ENCODE measurements at places on chromosomes 1 and 21.

DNA sequence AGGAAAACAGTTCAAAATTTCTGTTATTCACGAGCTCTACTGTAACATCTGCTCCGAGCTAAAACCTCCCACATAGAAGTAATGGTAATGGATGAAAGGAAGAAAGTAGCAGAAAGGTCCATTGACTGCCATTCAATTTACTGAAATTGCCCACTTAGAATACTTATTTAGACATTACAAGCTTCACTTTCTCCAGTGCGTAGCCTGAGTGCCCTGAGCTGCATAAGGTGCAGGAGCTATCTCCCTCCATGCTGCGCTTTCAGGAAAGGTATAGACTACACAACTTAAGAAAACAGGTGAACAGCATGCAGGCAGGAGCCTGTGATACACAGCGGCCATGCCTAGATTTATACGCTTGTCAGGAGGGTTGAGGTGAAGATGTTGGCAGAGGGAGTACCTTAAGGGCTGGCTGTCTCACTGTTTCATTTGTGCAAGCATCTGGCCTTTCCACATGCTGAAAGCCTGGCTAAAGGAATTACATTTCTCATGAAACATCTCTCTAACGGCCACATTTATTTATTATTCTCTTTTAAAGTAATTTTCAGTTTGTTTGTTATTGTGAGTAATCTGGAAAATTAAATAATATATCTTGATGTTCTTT, 74.7 kb downstream of the RGS18 start:
- no peak for DNase-seq

DNA sequence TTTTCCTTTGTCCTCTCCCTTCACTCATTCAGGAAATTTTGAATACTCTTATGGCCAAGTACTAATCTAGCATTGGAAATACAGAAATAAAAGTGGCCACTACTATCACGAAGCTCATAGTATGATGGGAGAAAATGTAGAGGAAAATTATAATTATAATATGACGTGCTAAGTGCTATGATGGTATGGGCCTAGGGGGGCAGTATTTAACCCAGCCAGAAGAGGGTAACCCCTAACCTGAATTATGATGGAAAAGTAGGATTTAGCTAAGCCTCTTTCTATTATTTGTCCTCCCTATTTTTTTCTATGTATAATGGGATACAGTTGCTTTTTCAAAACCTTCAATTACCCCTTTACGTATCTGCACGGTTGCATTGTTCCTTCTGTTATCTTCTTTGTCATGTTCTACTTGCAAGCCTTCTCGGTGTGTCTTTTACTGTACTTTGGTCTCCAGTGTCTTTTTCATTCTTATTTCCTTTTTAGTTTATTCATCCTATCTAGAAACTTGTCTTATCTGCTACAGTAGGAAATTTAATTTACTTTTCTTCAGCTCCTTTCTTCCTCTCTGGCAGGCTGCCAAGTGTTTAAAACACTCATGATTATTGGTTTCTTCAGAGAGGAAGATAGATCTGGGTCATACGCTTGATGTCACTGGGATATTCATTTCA, 88.8 kb upstream of the GPR52 start:
- DNase-seq, result no peak

GRCh38 chr21:39330001-39330400, 16.6 kb upstream of the BRWD1 start:
- DNase-seq, result no peak

DNA sequence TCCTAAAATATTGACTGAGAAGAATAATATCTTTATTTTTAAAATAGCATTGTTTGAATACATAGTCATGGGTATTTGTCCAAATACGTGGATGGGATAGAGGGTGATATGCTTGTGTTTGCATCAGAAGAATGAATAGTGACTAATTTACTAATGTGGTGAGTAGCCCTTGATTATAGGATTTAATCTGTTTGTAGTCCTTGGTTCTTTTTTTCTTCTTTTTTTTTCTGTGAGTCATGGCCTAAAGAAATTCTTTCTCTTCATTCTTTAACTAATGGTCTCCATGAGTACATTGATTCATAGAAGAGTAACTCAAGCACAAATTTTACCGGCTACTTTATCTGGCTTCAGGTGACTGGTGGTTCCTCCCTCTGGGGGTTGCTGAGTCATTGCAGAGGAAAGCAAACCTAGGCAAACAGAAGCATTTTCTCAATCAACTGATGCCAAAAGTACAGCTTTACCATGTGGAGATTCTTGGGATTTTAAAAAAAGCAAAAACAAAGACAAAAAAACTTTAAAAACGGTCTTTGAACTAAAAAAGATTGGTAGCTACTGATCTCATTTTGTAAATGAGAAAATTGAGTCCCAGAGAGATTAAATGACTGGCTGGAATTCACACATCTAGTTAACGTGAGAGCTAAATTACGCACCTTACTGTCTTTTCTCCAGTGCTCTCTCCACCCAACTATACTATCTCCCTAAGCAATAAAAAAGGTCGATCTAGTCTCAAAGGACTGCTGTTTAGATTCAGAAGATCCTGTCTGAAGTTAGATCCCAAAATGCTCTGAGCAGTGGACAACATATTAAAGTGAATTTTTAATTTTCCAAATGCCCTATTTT, 40.5 kb downstream of the AK5 start:
- DNase-seq, result no peak

DNA sequence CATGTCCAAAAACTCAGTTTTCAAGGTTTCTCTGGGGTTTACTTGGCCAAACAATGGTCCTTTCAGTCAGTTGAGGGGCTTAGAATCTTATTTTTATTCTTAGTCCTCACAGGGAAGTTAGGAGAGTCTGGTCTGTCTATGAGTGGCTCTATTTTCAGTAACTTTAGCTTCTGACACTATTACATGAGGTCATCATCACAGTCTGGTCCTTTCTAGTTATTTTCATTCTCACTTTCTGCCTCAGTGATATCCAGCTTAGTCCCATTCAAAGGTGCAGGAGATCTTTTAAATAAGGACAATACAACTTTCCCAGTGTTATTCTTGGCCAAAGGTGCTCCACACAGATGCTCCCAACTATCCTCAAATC, 30.0 kb upstream of the FGGY start:
- DNase-seq, result no peak

GRCh38 chr1:147750618-147751217, 9.7 kb downstream of the GJA5 start:
- no peak for DNase-seq

DNA sequence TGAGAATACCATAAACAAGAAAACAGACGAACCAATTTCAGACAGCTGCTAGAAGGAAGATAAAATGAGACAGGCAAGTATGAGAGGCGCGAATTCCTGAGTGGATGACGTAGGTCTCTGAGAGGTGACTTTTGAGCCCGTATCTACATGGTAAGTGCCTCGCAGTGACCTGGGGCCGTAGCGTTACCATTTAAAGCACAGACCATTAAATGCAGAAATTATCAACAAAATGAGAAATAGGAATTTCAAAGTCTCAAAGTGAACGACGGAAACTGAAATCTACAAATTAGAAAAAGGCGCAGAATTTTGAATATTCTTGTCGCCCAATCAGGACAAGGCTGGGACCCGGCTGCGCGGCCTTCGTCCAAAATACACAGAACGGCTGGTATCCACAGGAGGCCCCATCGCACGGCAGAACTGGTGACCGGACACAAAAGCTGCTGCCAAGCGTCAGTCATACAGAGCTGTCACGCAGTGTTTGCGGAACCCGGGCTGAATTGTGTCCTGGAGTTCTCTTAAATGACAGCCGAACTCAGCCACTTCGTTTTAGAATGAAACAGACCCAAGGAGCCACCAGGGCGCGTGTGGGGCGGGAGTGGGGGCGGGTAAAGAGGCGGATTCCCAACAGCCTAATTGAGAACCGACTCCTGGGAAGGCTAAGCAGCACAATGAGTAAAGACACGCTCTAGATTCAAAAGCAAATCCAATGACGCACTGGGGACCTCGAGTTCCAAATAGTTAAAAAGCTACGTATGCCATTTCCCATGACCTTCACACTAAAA, 13.8 kb upstream of the BOLA1 start:
- peak; percentile 13 for DNase-seq

DNA sequence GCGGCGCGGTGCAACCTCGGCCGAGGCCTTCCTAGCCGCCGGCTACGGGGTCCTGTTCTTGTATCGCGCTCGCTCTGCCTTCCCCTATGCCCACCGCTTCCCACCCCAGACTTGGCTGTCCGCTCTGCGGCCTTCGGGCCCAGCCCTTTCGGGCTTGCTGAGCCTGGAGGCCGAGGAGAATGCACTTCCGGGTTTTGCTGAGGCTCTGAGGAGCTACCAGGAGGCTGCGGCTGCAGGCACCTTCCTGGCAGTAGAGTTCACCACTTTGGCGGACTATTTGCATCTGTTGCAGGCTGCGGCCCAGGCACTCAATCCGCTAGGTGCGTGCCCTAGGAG, 379 bp downstream of the PPCS start:
- peak; percentile 19 for DNase-seq

DNA sequence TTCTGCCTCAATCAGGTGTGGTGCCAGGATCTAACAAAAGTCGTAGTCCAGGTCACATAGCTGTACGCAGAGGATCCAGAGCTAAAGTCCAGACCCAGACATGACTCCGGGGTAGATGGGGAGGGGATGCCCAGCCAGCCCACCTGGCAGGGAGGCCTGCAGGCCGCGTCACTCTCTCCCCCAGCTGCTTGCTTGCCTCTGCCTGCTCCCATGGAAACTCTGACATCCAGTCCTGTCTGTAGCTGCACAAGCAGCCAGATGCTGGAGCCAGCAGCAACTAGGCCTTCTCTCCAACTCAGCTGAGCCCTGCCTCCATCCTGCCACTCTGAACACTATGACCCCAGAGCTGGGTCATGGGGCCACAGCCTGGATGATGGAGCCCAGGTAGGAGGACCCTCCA, 8.1 kb downstream of the COL8A2 start:
- no peak for DNase-seq

DNA sequence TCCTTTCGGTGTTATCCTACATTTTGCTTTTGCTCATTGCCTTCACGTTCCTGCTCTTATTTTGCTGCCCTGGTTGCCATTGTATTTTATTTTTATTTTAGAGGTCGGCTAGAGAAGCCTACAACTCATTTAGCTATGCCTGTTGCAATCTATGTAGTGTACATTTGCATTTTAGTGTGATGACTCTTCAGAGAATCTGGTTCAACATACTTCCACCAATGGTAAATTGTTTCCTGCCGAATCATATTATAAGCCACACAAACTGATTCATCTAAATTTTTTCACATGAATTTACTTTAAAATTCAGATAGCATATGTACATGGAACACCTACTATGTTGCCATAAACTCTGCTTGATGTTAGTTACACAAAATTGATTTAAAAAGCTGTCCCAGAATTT, 1596.9 kb downstream of the PLA2G4A start:
- no peak for DNase-seq

- no peak for DNase-seq
Measured at GRCh38 chr1:1599030-1599934, 653 bp downstream of the FNDC10 start.

DNA sequence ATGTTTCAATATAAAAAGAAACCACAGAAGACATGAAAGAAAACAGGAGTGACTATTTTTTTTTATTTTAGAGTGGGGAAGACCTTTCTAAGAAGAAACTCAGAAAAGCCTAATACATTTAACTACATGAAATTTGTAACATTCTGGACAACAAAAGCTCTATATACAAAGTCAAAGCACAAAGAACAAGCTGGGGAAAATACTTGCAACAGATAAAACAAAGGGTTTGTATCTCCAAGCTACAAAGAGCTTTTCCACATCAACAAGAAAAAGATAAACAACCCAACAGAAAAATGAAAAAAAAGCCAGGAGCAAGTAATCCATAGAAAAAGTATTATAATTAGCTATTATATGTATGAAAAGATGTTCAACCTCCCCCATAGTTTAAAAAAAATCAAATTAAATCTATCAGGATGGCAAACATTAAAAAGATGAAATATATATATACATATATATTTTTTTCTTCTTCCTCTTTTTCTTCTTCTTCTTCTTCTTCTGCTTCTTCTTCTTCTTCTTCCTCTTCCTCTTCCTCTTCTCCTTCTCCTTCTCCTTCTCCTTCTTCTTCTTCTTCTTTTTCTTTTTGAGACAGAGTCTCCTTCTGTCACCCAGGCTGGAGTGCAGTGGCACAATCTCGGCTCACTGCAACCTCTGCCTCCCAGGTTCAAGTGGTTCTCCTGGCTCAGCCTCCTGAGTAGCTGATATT, 49.1 kb upstream of the EPS8L3 start:
- DNase-seq, result no peak

GRCh38 chr21:35933466-35933865, 126.9 kb downstream of the SETD4 start:
- DNase-seq, result no peak

DNA sequence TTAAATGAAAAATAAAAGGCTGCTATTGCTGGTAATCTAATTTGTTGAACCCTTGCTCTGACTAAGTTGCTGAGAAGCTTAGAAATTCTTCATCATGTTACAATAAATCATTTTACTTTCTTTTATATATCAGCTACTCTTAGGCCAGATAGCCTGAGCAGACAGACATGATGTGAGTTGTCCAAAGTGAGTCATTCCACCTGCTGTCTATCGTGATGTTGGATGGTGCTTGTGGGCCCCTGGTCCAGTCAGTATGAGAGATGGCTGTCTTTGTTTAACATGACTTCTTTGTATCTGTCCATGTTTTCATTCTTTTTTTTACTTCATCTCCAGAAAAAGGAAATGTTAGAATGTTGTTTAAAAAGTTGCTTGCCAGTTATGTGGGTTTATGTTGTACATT, 188.8 kb downstream of the ADGRL2 start:
- no peak for DNase-seq

- no peak for DNase-seq
Measured at GRCh38 chr1:150311762-150312161, 9.6 kb upstream of the PRPF3 start.

DNA sequence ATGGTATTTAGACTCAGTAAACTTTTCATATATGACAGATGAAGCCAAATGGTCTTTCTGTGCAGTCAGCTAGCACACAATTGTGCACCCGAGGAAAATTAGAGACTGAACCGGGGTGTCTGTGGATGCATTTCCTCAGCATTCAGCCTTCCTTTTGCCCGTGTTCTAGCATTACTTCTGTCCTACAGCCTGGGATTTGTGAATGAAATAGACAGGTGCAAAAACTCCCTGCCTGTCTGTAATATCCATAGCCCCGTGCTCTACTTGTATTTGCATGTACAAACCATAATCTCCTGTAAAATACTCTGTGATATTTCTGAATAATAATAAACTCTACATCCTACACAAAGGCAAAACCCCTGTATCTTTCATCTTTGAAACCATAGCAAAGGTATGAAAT, 64.8 kb upstream of the LGALS8 start:
- no peak for DNase-seq

DNA sequence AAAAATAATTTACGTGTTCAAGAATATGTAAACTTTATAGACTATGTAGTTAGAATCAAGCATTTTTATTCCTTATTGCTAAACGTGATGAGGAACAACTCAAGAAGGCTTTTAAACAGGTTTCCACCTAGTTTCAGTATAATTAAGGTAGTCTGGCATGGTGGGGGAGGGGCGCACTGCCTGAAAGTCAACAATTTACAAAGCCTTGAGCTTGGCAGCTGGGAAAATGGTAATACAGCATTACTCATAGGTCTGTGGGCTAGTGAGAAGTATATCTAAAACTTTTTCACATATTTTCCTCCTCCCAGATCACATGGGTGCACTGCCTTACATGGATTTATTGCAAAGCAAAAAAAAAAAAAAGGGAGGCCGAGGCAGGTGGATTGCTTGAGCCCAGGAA, 75.2 kb downstream of the EVI5 start:
- DNase-seq, result no peak
